ENCODE measurements at places on chromosomes 7 and 10.

- H3K27me3 ChIP-seq, result no peaks in the 10 kb centered on the region
- DNase-seq, result no peak
- H3K36me3 ChIP-seq, result no peaks in the 10 kb centered on the region
- H3K4me1 ChIP-seq, result peaks cover 16% of the 10 kb centered on the region
- no peak overlapping the region for H3K27ac ChIP-seq
Observed at GRCh38 chr10:12503311-12503710, 154.0 kb downstream of the CAMK1D start.

DNA sequence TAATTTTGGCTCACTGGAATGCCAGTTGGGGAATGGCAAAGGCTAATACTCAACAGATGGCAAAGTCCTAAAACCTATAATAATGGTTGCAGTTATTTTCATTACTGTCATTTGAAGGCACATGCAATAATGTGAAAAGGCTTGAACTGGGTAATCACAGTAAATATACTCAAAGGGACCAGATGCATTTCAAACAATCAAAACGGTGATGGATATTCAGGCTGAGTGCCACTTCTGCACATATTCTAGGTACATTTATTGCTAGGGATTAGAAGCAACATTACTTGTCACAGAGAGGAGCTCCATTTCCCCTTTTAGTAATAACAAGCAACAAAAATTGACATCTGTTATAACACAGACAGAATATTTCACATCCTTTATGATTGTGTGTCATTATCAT lies 171.8 kb downstream of the NXPH1 start:
- H3K4me1 ChIP-seq, result no peaks in the 10 kb centered on the region
- no peak for DNase-seq
- no peak overlapping the region for H3K27ac ChIP-seq
- no peaks in the 10 kb centered on the region for H3K27me3 ChIP-seq
- H3K36me3 ChIP-seq, result no peaks in the 10 kb centered on the region
- no peak overlapping the region for H3K4me3 ChIP-seq

DNA sequence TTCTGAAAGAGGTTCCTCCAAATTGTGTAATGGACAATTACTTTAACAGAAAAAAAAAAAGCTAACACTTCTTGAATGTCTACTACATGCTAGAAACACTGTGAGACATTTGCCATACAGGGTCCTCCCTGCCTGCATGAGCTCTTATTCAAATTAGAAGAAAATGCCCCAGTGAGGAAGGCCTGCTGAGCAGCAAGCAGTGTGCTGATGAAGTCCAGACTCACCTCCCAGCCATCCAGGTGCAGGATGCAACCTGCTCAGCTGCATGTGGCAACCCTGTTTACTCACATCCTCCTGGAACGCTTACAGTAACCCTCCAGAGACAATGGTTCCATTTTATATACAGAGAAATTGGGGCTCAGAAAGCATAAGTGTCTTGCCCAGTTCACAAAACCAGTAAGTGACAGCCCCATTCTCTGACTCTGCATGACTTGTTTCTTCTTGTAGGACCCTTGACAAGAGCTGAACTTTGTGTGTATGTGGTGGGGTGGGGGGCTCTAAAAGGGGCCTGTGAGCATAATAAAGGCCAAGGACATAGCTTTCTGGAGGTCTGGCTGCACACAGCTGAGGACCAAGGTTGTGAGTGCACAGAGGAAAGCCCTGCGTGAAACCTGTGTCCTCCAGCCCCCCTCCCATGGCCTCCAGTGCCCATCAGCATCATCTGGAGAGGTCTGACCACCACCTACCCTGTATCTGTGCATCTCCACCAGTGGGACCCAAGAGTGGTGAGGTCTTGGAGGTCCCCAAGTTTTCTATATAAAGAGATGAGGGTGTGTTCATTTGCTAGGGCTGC lies 387.8 kb downstream of the GRID1 start:
- H3K27me3 ChIP-seq, result no peaks in the 10 kb centered on the region
- no peak overlapping the region for H3K27ac ChIP-seq
- no peaks in the 10 kb centered on the region for H3K4me1 ChIP-seq
- no peaks in the 10 kb centered on the region for H3K36me3 ChIP-seq
- DNase-seq, result no peak

- H3K4me3 ChIP-seq, result no peak overlapping the region
- H3K4me1 ChIP-seq, result no peaks in the 10 kb centered on the region
- H3K27ac ChIP-seq, result no peak overlapping the region
- DNase-seq, result no peak
Observed at GRCh38 chr7:23235813-23236221, 10.8 kb upstream of the GPNMB start.

- DNase-seq, result no peak
- no peak overlapping the region for H3K4me3 ChIP-seq
- peaks cover 3% of the 10 kb centered on the region for H3K4me1 ChIP-seq
- no peaks in the 10 kb centered on the region for H3K36me3 ChIP-seq
- no peak overlapping the region for H3K27ac ChIP-seq
- H3K27me3 ChIP-seq, result no peaks in the 10 kb centered on the region
Observed at GRCh38 chr10:13949844-13950542, 363.2 kb downstream of the PRPF18 start.

DNA sequence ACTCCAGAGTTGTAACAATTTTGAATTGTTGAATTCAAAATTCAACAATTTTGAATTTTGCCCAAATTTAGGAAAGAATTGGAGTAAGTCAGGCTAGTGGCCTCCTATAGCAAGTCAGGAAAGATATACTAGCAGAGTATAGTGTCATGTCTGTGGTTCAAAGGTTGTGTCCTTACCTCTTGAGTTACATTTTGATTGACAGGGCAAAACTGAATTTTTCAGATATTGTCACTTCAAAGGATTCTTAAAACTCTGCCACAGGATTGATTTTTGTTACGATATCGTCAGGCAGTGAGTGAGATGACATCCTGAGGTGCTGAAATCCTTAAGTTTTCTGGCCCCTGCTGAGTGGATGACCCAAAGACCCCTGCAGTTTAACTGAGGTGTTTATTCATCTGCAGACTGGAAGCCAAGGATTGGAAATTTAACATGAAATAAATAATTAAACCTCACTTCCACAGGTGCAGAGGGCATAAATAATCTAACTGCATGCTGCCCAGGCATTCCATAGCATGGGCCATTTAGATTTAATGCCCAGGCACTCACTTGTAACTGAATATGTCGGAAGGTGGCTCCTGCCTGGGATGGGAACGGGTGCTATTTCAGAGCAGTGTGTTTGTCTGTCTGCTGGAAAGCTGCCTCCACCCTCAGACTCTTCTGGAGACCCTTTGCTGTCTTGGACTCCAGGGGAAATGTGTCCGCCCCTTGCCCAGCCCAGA lies 50.8 kb downstream of the RBM20 start:
- peaks cover 1% of the 10 kb centered on the region for H3K4me1 ChIP-seq
- no peak for DNase-seq
- no peak overlapping the region for H3K27ac ChIP-seq
- no peaks in the 10 kb centered on the region for H3K36me3 ChIP-seq

- no peak overlapping the region for H3K4me3 ChIP-seq
- no peaks in the 10 kb centered on the region for H3K27me3 ChIP-seq
- no peak for DNase-seq
- H3K36me3 ChIP-seq, result no peaks in the 10 kb centered on the region
- no peak overlapping the region for H3K27ac ChIP-seq
Observed at GRCh38 chr10:120426306-120426705, 30.7 kb upstream of the PLPP4 start.

DNA sequence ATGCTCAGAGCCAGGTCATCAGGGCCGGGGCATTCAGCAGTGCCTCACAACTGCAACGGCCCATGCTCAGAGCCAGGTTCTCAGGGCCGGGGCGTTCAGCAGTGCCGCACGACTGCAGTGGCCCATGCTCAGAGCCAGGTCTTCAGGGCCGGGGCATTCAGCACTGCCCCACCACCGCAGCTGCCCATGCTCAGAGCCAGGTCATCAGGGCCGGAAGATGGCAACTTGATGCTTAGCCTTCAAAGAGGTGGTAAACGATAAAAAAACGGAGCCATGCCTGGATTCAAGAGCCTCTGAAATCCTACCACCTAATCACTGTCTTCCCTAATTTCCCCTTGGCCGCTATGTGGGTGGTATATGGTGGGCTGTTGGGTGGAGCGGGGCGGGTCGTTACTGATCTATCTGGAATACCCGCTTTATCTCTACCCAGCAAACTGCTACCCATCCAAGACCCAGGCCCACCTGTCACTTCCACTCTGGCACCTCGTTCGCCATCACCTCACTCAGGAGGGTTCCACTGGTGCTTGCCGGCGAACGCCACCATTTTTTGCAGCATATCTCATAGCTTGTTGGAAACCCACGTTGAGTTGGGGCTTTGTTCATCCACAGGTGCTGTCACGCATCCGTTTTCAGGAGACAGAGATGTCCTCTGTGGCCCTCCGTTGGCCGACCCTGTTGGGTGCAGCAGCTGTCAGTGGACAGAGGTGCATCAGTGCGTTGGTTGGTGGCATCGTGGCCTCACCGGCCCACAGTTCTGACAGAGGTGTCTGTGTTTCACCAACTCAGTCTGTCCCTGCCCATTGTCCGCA lies 221.1 kb downstream of the EBF3 start:
- H3K4me3 ChIP-seq, result no peak overlapping the region
- H3K36me3 ChIP-seq, result no peaks in the 10 kb centered on the region
- H3K27ac ChIP-seq, result no peak overlapping the region
- DNase-seq, result no peak

- no peaks in the 10 kb centered on the region for H3K27me3 ChIP-seq
- no peak overlapping the region for H3K4me3 ChIP-seq
- no peaks in the 10 kb centered on the region for H3K36me3 ChIP-seq
- DNase-seq, result no peak
Observed at GRCh38 chr7:55067748-55068147, 48.9 kb downstream of the EGFR start.

DNA sequence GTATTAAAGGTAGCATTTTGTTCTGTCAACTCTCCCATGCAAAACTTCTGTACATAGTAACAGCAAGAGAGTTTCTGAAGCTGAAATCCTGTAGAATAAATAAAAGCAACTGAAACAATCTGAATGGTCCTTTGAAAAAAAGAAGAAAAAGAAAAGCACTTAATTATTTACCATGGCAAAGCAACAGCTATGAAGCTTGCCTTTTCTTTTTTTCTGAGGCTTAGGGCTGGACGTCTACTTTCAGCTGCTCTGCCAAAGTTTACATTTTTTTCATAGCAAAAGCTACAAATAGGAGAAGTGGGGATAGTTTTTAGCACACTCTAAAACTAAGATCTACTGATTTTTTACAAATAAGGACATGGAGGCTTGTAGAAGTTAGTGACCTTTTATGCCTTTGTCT lies 31.3 kb upstream of the CD36 start:
- no peak overlapping the region for H3K4me3 ChIP-seq
- no peak for DNase-seq
- H3K36me3 ChIP-seq, result no peaks in the 10 kb centered on the region
- H3K27me3 ChIP-seq, result no peaks in the 10 kb centered on the region
- H3K27ac ChIP-seq, result no peak overlapping the region

DNA sequence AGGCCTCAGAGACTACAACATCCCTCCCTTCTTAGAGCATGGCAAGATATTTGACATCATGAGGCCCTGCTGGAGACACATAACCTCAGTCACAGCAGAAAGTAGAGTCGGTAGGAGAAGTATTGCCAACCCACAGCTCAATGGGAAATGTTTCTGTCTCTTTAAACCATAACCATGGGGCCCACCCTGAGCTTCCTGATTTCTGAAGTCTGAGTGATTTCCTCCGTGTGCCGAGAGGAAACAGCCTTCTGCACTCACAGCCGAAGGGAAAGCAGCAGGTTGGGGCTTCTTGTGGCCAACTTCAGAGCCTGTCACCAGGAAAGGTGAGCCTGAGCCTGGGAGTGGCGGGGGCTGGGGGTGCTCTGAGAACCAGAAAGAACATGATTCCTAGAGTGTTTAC lies at the start of gene GIMAP1:
Gene GIMAP1 (plus strand): TSS at position 246 of the 400 bp plus-strand sequence. CDS start 2,435 bp downstream, outside the sequence.
- no peak within 1 kb of the TSS for H3K4me3 ChIP-seq
- DNase-seq, result no peak
- H3K27me3 ChIP-seq, result peaks cover 2% of the 10 kb centered on the region
- H3K36me3 ChIP-seq, result no peaks in the 10 kb centered on the region
- no peaks in the 10 kb centered on the region for H3K4me1 ChIP-seq
- H3K27ac ChIP-seq, result no peak within 1 kb of the TSS

GRCh38 chr10:5951721-5952407 lies 25.5 kb downstream of the IL15RA start:
- no peaks in the 10 kb centered on the region for H3K4me1 ChIP-seq
- no peaks in the 10 kb centered on the region for H3K36me3 ChIP-seq
- no peak overlapping the region for H3K27ac ChIP-seq
- no peak for DNase-seq
- no peaks in the 10 kb centered on the region for H3K27me3 ChIP-seq

GRCh38 chr10:110497438-110498086 lies at the start of gene DUSP5:
DUSP5 (plus strand) TSS chr10:110497907; CDS start chr10:110498122, 215 bp downstream.
- peak within 1 kb of the TSS; percentile 88 for H3K27ac ChIP-seq
- peak; percentile 97 for DNase-seq
- no peaks in the 10 kb centered on the region for H3K36me3 ChIP-seq
- H3K4me3 ChIP-seq, result peak within 1 kb of the TSS; percentile 80

DNA sequence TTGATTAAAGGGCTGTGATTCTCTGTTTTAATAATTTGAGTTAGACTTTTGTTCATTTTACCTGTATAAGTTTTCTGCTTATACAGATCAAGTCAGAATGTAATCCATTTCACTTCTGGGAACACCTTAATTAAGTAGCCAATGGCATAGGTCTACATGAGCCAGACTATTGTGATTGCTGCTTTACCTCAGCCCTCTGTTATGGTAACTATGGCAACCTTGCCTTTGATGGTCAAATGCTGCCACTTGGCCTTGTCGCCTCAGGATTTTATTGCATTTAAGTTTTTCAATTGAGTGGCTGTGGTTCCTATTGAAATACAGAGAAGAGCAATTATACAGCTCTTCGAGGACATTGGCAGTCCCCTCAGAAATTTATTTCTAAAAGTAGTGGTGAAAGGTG lies 64.3 kb upstream of the TMEM106B start:
- no peaks in the 10 kb centered on the region for H3K4me1 ChIP-seq
- H3K36me3 ChIP-seq, result no peaks in the 10 kb centered on the region
- no peak overlapping the region for H3K27ac ChIP-seq
- peak; percentile 50 for DNase-seq

DNA sequence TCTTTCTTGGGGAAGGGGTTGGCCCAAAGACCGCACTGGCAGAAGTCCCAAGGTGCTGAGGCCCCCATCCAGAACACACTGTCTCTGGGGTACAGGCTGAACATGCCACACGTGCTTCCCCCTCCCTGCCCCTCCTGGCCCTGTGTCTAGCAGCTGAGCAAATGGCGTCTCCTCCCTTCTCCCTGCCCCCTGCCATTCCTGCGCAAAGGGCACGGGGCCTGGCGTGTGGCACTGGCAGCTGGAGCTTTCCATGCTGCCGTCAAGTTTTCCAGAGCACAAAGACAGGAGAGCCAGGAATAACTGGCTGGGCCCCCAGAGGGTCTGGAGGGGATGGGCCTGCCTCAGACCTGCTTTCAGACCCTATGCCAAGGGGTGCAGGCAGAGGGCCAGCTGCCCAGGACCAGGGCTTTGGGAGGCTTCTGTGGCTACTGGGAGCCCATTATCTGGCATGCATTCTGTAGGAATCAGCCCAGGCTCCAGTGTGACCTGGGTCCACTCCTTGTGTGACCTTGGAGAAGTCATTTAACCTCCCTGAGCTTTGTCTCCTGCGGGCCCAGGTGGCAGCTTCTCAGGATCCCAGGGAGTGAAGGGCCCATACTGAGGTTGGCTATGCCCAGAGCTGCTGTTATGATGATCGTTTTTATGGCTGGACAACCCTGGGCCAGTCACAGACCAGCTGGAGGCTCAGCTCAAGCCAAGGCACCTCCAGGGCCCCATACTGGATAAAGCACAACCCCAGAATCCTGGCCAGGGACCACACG lies 710 bp upstream of the LDB3 start:
- DNase-seq, result no peak
- no peak overlapping the region for H3K27ac ChIP-seq
- H3K4me1 ChIP-seq, result peaks cover 6% of the 10 kb centered on the region
- no peaks in the 10 kb centered on the region for H3K27me3 ChIP-seq
